ENCODE measurements at places on chromosomes 12 and 14.

GRCh38 chr12:31783996-31784645 is 55.3 kb upstream of the AMN1 start:
- DNase-seq, result no peak

GRCh38 chr14:42961509-42961908 is 1354.8 kb downstream of the LRFN5 start:
- peak; percentile 3 for DNase-seq

DNA sequence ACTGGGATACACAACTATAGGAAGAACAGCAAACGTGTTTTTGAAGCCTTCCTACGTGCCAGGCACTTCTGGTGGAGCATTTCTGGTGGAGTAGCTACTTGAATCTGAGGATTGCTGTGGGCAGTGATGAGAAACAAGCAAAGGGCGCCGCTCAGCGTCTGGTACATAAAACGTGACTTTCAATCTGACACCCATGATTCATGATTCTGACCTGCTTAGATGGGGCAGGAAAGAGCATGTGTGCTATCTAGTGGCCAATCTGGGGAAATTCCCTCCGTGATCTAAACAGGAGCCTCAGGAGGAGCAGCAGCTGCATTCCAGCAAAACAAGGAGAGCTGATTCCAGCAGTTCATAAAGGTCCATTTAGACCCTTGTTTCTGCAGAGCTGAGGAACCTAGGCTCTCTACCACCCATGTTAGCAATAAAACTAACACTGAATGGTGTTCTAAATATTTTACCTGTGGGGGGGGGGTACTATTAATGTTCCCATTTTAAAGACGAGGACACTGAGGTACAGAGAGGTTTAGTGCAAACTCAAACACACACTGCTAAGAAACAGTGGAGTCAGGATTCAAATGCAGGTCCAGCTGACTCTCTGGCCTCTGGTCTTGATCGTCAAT is 37.8 kb downstream of the PAH start:
- peak; percentile 67 for DNase-seq

GRCh38 chr12:63298386-63298930 is 147.5 kb upstream of the AVPR1A start:
- DNase-seq, result no peak

- DNase-seq, result peak; percentile 51
Measured at GRCh38 chr12:6821591-6822425, at the start of gene GPR162. GPR162 (plus strand) TSS chr12:6821821; CDS start chr12:6823899, 2,078 bp downstream.

Data from iris pigment epithelial cell (primary cell).